ENCODE measurements at places on chromosomes 6 and 20.

GRCh38 chr20:55882910-55883309, 122.4 kb downstream of the CBLN4 start:
- DNase-seq: peak; percentile 2

DNA sequence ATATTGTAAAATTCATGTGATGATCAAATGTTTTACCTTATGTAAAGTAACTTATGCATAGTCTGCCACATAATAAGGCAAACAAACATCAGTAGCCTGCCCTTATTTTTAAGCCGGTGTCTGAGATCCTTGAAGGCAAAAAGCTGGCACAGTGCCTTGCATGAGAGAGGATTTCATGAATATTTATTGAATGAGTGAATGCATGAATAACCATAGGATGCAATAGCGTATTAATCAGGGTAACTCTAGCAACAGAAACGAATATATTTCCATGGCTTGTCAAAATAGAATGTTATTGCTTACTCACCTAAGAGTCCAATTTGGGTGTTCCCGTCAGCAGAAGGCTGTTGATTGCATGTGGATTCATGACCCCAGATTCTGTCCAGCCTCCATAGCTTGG, 34.9 kb downstream of the BTBD3 start:
- DNase-seq: peak; percentile 42

- DNase-seq: peak; percentile 67
Observed at GRCh38 chr6:50128420-50129005, 78.8 kb upstream of the DEFB112 start.

GRCh38 chr6:103193413-103193812, 1666.3 kb downstream of the HACE1 start:
- DNase-seq: no peak

DNA sequence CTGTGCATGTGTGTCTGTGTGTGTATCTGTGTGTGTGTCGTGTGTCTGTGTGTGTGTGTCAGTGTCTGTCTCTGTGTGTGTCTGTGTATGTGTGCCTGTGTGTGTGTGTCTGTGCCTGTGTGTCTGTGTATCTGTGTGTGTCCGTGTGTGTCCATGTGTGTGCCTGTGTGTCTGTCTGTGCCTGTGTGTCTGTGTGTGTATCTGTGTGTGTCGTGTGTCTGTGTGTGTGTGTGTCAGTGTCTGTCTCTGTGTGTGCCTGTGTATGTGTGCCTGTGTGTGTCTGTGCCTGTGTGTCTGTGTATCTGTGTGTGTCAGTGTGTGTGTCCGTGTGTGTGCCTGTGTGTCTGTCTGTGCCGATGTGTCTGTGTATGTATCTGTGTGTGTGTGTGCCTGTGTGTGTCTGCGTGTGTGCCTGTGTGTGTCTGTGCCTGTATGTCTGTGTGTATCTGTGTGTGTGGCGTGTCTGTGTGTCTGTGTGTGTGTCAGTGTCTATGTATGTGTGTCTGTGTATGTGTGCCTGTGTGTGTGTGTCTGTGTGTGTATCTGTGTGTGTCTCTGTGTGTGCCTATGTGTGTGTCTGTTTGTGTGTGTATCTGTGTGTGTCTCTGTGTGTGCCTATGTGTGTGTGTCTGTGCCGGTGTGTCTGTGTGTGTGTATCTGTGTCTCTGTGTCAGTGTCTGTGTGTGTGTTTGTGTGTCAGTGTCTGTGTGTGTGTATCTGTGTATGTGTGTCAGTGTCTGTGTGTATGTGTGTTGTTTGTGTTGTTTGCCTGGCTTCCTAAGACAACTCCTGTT, 11.6 kb downstream of the SNPH start:
- no peak for DNase-seq

- no peak for DNase-seq
Observed at GRCh38 chr20:16111852-16112412, 461.3 kb downstream of the KIF16B start.

DNA sequence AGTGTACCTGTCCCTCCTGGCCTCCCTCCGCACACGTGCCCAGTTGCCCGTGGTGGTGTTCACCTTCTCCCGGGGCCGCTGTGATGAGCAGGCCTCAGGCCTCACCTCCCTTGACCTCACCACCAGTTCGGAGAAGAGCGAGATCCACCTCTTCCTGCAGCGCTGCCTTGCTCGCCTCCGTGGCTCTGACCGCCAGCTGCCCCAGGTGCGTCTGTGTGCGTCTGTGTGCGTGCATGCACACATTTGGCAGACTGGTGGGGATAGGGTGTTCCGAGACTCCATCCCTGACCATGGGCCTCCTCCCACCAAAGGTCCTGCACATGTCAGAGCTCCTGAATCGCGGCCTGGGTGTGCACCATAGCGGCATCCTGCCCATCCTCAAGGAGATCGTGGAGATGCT, 4.9 kb downstream of the SKIC2 start:
- DNase-seq: no peak

DNA sequence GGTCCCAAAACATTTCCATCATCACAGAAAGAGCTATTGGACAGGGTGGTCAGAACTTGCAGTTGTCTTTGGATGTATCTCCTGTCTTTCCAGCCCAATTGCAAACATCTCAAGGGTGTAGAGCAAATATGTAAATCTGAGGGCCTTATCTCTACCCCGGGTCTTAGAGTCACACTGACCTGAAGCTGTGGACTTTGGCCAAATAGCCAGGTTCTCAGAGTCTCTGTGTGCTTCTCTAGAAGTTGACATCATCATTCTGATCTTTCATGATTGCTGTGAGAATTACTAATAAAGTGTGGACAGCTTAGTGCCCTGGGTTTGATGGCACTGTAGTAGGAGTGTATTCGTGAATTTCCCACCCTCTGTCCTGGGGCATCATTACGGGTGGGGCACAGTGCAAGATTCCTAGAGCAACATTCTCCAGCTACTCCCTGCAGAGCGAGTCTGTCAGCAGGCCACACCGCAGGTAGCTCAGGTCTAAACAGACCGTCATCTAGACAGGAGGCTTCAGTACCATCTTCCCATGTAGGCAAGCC, 71.1 kb downstream of the SLC24A3 start:
- no peak for DNase-seq

DNA sequence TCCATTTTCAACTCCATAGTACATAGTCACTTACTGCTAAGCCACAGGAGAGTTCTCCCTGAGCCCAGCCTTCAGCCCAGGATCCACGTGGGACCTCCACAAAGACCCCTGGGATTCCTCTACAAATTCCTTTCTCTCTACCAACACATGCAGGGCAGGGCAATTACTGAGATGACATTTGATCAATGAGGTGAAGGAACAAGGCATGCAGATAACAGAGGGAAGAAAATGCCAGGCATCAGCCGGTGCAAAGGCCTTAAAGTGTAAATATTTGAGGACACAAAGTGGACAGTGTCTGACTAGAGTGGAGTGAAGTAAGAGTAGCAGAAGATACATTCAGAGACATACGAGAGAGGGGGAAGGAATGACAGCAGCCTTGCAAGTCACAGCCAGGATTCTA, 70.2 kb downstream of the HS3ST5 start:
- peak; percentile 15 for DNase-seq

DNA sequence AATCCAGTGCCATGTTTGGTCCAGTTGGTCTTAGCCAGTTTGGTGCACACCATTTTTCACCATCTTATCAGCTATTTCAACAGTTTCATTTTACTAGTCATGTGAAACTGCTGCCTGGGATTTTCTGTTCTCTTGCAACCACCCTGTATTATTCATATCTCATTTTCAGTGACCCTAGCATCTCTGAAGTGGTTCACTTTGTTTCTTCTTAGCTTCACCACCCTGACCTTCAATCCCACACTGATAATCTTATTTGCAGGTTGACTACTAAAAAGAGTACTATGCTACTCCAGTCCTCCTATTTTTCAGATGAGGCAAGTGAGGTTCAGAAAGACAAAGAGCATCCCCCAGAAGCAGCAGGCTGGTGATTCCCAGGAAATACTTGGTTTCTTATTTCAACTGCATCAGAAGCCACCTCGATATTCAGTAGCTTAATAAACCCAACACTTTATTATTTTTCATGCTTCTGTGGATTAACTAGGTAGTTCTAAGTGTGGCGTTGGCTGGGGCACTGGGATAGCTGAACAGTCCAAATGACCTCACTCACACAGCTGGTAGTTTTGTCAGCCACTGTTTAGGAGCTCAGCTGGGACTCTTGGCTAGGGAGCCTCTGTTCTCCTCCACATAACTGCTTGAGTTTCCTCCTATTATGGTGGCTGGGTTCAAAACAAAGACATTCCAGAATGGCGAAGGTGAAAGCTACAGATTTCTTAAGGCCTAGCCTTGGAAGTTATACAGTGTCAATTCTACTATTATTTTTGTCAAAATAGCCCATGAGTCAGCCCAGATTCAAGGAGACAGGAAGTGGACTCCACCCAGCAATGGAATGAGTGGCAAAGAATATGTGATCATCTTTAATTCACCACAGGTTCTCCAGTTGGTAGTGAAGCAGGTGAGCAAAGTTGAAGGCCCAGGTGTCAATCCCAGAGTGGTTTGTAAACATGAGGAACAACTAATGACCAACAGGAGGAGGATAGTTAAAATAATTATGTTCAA, 40.6 kb downstream of the BPIFB4 start:
- DNase-seq: no peak

DNA sequence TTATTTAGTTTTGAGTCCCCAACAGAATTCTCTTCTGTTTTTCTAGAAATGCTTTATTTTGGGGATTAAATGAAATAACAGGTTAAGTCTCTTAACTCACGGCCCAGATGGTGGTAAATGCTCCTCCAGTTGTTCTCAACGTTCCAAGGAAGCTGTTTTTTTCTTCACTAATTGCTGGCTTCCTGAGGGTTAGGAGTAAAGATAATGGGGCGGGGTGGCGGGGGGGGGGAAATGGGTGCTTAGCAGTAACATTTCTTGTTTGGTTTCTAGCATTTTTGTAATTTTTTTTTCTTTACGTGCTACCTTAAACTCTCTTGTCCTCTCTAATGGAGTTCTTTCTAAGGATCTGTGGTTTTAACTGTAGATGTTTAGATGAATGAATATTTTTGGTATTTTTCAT, 2.2 kb downstream of the SRSF3 start:
- DNase-seq: peak; percentile 55

- peak; percentile 81 for DNase-seq
Observed at GRCh38 chr20:47998736-47999135, 213.5 kb upstream of the SULF2 start.

DNA sequence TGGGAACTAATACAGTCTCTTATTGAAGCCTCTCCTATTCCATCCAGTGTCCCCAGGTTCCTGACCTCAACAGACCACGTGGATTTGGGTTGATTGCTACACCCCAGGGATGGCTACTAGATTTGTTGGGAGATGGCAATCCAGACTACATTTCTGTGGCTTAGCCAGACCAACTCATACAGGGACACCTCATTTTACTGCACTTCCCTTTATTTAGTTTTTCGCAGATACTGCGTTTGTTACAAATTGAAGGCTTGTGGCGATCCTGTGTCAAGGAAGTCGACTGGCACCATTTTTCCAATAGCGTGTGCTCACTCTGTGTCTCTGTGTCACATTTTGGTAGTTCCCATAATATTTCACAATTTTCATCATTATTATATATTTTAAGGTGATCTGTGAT, 10.3 kb upstream of the MTRF1L start:
- no peak for DNase-seq

GRCh38 chr6:163963205-163964120, 548.9 kb downstream of the QKI start:
- peak; percentile 29 for DNase-seq

DNA sequence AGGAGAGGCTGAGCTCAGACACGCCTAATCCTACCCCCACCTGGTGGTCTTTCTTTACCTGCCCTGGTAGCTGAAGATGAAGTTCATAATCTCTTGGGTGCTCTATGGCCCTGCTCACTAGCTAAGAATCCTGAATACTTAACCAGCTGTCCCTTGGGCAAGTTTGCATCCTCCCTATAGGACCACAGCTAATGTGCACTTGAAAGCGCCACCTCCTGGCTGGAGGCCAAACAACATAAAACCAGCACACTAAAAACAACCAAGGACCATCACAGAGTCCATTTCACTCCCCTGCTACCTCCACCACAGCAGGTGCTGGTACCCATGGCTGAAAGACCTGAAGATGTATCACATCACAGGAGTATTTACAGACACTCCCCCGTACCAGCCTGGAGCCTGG, 155.5 kb upstream of the SLC24A3 start:
- no peak for DNase-seq

GRCh38 chr6:40960742-40961430, 78.1 kb downstream of the UNC5CL start:
- DNase-seq: no peak

DNA sequence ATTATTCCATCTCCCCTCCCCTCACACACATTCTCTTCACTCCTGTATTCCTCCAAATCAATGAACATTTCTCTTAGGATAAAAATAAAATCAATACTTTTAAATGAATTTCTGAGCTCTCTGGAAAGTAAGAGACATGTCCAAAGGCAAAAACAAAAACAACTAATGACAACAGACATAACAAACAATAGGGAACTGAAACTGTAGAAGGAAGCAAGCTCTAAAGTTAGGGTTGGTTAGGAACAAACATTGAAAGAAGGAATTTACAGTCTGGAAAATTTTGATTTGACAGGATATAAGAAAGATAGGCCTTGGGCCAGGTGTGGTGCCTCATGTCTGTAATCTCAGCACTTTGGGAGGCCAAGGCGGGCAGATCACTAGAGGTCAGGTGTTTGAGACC, 17.5 kb upstream of the MYCT1 start:
- DNase-seq: no peak

DNA sequence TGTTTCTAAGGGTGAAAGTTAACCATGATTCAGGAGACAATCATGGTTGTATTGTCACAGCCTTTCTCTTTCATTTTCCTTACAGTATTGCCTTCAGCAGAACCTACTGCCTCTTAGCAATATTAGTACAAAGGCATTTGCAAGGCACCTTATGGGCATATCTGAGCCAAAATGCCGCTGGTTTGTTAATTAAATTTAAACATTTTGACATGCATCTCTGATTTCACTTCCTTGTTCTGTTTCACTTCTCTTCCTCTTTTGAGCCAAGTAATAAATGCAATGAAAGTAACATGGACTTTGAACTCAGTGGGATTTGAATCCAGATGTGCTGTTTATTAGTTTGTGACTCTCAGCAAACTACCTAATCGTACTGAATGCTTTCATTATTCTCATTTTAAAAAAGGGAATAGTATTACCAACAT, 467.4 kb upstream of the CITED2 start:
- no peak for DNase-seq

GRCh38 chr6:140671926-140672325, 1297.5 kb upstream of the CITED2 start:
- no peak for DNase-seq

DNA sequence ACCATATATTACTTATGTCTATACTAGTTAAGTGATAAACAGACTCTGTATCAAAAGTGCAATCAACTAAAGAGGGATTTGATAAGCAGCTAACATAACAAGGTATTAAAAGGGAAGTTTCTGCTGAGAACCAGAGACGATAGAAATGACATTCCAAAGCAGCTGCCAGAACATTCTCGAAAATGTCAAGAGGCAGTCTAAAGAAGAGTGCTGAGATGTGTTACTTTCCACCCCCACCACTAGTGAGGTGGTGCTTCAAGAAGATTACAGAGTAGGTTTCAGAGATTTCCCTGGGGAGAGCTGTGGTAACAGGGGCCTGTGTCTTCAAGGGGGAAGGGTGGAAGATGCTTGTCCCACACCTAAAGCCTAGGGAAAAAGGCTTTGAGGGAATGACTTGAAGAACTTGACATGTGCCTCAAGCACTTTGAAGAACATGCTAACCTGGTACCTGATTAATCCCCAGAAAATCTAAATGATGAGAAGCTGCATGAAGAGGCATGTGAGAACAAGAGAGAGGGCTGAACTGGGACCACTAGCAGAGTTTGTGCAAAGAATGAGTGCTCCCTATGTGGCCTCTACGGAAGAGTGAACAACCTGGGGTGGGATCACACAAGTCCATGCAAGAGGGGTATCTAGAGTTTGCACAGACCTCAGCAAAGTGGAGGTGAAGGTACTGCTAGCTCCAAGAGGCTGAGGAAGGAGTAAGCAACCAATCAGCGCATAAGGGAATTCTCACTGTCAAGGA, 5.0 kb downstream of the FAM184A start:
- DNase-seq: no peak

GRCh38 chr6:159118924-159119323, 50.3 kb upstream of the FNDC1 start:
- DNase-seq: no peak
